ENCODE measurements at places on chromosomes 6 and 20.

DNA sequence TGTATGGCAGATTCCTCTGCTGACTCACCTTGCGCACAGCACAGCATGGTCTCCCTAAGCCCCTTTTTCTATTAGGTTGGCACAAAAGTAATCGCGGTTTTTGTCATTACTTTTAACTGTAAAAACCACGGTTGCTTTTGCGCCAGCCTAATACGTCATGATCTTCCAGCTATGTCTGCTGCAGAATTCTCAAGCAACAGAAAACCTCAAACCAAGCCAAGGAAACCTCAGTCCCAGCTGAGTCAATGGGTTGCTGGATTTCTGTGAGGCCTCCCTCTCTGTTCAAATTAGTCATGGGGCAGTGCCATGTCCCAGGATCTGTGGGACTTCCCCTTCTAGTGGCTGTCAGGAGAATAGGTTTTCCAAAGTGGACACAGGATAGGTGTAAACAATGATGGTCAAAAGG, 15.7 kb upstream of the ENPP1 start:
- no peak for DNase-seq

DNA sequence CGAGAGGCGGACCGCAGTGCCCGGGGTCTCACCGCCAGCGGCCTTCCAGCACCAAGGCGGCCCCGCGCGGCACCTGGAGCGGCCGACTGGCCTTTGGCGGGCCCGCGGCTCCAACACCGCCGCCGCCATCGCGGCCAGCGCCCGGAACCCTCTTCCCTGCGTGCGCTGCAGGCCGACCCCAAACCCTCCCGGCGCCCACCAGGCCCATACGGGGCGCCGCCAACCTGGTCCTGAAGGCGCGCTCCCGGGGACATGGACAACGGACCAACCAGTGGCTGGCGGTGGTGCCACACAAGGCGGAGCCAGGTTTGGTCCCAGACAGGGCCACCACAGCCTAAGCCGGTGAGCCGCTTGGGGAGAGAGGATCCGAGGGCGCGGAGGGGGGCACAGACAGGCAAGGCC, 1514.8 kb upstream of the DEFB115 start:
- no peak for DNase-seq

DNA sequence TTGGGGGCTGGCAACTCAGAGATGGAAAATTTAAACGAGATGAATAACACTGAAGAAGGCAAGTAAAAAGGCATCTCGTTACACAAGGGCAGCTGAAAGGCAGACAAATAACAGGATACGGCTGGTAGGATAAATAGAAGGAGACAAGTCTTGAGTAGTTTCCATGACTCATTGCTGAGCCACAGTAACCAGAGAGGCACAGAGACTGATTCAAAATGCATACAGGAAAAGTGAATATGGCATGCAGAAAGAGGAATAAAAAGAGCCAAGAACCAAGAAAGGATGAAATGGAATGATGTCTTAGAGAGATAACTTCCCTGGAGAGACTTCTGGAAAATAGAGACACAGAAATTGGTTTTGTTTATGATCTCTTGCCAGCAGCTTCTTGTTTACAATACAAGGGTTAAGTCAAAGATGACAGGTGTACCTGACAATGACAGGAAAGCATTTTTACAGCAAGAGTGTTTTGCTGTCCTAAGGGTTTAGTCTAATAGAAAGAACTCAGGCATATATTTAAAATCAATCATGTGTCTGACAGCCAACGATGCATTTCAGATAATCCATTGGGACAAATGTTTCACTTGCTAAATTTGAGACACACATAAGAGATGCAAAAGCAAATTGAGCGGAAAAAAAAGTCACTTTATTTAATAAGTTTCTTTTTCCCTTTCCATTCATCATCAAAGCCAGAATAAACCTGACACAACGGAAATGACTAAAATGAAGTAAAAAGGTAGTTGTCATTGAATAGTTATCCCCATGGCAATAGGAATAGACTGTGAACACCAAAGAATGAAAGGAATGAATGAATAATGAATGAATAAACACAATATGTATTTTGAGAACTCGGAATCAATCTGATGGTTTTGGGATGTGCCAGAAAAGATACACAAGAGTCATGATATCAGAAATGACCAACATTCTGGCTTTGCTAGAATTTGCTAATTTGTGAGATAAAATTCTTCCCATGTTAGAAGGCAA, 68.0 kb upstream of the KCNQ5 start:
- no peak for DNase-seq

- no peak for DNase-seq
Measured at GRCh38 chr20:53792946-53793536, 199.4 kb upstream of the ZNF217 start.

Data from activated T-helper 2 cell treated with anti-CD3 and anti-CD28 coated beads, Interferon-gamma antibody, Interleukin-2, Interleukin-4, amounts not matched to agents 10 μg/mL and 5 μg/mL and 100 μg/mL, durations not matched to agents 14 hours and 24 hours and 36 hours (primary cell).